MCF 10A (cell line): ENCODE measurements at places on chromosomes 16 and 17. TPM values are rescaled to one million over a fixed set of nuclear protein-coding genes. Genes with fewer than 3 reads are reported as not detected.

DNA sequence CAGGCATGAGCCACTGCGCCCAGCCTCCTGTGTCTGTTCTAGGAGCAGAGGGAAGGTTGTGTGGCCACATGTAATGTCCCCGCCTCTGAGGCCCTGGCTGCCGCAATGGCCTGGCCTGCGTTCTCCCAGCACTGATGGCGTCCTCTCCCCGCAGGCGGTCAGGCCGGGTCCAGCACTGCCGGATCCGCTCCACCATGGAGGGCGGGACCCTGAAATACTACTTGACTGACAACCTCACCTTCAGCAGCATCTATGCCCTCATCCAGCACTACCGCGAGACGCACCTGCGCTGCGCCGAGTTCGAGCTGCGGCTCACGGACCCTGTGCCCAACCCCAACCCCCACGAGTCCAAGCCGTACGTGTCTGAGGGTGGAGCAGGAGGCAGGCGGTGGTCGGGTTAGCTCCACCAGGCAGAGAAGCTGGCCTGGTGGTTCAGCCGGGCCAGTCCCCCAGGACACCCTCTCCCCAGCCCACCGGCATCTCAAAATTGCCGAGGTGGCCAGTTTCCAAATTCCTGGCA, 100.8 kb downstream of the SDR42E1 start:
- no peaks in the 10 kb centered on the region for H3K27me3 ChIP-seq
- H3K4me1 ChIP-seq, result peaks cover 11% of the 10 kb centered on the region
- DNase-seq, result no peak
- H3K36me3 ChIP-seq, result no peaks in the 10 kb centered on the region

DNA sequence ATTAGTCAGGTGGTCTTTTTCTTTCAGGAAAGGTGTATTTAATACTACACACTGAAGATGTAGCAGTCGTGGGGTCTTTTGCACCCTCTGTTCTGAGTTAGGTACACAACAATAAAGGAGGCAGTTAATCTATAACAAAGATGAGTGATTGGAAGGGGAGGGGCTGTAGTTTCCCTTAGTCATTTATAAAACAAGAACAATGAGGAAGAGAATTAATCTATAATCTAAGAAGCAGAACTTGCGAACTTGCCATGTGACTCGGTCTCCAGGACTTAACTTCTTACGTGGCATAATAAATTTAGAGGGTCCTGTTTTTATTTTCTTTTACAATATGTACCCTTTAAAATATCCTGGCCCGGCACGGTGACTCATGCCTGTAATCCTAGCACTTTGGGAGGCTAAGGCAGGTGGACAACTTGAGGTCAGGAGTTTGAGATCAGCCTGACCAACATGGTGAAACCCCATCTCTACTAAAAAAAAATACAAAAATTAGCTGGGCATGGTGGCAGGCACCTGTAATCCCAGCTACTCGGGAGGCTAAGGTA, 8.6 kb upstream of the APPBP2 start:
- no peaks in the 10 kb centered on the region for H3K27me3 ChIP-seq
- no peak overlapping the region for H3K27ac ChIP-seq
- H3K4me3 ChIP-seq, result no peak overlapping the region
- H3K4me1 ChIP-seq, result peaks cover 24% of the 10 kb centered on the region

DNA sequence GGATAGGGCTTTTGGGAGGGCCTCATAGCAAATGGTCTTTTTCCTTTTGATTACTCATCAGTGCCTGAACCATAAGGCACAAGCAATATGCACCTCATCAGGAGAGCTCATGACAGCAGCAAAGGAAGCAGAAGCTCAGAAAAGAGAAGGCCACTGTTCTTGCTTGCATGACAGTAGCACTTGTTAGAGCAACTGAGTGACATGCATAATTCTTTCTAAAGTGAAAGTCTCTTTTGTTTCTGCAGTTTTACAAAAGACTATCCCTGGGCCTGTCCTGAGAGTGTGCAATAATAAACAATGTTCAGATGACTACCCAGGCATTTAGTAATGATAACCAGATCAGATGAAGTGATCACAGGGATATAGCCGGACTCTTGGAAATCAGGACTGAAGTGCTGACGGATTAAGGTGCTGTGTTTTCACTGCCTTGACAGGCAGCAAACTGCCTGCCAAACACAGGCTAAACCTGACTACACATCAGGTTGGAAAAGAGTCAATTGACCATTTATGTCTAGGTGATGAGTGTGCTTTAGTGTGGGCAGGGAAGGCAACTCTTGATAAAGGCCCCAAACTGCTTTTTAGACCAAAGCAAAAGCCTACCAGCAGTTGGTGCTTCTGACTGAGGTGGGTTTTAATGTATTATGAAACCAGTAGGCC, 1860.3 kb downstream of the TP53TG3F start:
- H3K4me3 ChIP-seq, result no peak overlapping the region
- peak overlapping the region; percentile 18 for H3K27ac ChIP-seq
- H3K27me3 ChIP-seq, result no peaks in the 10 kb centered on the region
- no peaks in the 10 kb centered on the region for H3K36me3 ChIP-seq
- DNase-seq, result no peak

- no peak overlapping the region for H3K4me3 ChIP-seq
- H3K36me3 ChIP-seq, result peaks cover 44% of the 10 kb centered on the region
- no peaks in the 10 kb centered on the region for H3K27me3 ChIP-seq
- peaks cover 37% of the 10 kb centered on the region for H3K4me1 ChIP-seq
Observed at GRCh38 chr17:2190014-2190413, 113.6 kb downstream of the SMG6 start.

DNA sequence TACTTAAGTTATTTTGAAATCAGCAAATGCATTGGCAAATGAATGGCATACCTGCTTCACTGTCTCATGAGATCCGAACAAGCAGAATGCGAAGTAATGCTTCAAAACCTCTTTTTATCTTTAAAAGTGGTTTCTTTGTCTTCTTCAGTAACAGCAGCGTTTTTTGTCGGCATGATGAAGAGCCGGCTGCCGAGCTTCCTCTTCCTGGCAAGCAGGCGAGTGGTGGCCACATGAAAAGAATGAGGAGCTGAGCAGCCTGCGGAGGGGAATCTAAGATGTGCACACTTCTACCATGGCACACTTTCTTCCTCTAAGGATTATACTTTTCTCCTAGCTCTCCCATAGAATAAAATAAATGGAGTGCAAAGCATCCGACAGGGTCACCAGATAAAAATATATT, 42.4 kb upstream of the AKTIP start:
- no peak for DNase-seq
- no peaks in the 10 kb centered on the region for H3K36me3 ChIP-seq
- no peaks in the 10 kb centered on the region for H3K27me3 ChIP-seq
- no peak overlapping the region for H3K4me3 ChIP-seq

Gene TNFRSF17
- total RNA-seq, result not detected in 2 replicates

DNA sequence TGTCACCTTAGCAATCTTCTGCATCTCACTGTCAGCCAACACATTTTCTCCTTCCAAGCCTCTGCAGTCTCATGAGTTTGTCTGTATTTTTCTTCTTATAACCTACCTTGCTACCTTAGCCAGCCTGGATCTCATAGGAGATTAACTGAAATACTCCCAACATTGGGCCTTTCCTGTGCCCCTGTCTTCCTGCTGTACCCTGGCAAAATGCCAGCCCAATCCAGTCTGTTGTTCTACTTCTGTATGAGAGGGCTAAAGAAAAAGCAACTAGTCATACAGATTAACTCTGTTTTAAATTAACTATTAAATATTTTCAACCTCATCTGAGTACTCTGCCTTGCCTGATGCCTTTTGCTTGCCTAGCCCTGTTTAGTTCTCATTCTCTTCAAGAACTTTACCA, 18.4 kb downstream of the GOSR1 start:
- no peaks in the 10 kb centered on the region for H3K27me3 ChIP-seq
- no peaks in the 10 kb centered on the region for H3K4me1 ChIP-seq
- H3K27ac ChIP-seq, result no peak overlapping the region
- H3K4me3 ChIP-seq, result no peak overlapping the region
- peaks cover 97% of the 10 kb centered on the region for H3K36me3 ChIP-seq

DNA sequence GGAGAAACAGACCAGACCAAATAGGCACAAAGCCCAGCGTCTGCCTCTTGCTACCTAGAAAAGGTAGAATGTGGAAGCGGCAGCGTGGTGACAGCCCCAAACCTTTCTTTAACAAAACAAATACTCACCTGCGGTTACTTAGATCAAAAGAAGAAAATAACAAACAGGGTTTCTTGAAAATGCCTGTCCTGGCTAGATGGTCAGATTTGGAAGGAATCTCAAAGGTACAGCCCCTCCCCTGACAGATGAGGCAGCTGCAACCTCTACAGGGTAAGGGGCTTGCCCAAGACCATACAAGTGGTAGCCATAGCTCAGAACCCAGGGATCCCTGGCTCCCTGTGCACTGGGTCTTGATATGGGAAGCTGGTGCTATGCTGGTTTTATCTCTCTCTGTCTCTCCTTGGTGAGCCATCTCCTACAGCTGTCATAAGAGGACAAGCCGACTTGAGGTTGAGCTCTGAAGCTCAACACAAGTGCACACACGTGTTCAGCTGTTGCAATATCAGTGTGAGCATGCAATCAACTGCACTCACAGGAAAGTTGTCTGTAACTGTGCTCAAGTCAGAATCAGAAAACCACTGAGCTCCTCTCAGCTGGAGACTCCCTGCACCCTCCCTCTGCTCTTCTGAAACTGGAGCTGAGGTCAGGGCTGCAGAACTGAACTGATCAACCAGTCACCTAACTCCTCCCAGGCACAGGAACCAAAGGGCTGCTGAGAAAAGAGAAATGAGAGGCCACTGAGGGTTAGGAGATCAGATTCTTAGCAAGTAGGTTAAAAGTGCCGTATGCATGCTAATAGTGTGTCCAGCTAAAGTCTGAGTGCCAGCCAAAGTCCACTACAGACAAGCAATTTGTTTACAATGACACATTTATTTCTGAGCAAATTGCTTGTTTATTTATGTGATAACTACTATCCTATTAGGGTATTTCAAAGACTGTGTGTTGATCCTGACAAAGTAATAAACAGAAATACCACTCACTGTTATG, 6.1 kb upstream of the RNF157 start:
- DNase-seq, result no peak
- H3K36me3 ChIP-seq, result no peaks in the 10 kb centered on the region
- peaks cover 2% of the 10 kb centered on the region for H3K27me3 ChIP-seq

- no peaks in the 10 kb centered on the region for H3K36me3 ChIP-seq
- H3K4me3 ChIP-seq, result no peak overlapping the region
- H3K27me3 ChIP-seq, result peaks cover 2% of the 10 kb centered on the region
- H3K27ac ChIP-seq, result no peak overlapping the region
- no peaks in the 10 kb centered on the region for H3K4me1 ChIP-seq
- peak; percentile 39 for DNase-seq
Observed at GRCh38 chr16:51922476-51922875, 624.5 kb downstream of the TOX3 start.

Gene SLC5A10
- total RNA-seq, result 0.15 and 0.16 TPM in 2 replicates

Gene TMEM95
- not detected in 2 replicates for total RNA-seq

Gene TLCD1
- 13.4 and 18.7 TPM in 2 replicates for total RNA-seq

DNA sequence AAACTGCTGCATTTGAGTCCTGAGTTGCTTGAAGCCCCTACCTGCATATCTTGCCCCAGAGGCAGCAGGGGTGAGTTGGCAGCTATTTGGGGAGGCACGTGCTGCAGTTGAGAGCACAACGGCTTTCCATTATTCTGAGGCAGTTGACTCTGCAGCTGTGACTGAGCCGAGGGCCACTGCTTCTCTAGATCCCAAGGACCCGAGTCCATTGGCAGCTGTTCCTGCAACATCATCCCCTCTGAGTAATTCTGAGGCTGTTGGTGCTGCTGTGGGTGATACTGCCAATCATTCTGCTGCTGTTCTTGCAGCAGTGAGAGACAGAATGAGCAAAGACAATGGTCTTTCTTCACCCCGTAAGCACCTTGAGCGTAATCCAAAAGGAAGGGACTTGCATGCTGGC, 12.7 kb downstream of the TERF2IP start:
- no peak for DNase-seq
- no peak overlapping the region for H3K27ac ChIP-seq
- H3K4me1 ChIP-seq, result peaks cover 9% of the 10 kb centered on the region
- peaks cover 45% of the 10 kb centered on the region for H3K36me3 ChIP-seq

DNA sequence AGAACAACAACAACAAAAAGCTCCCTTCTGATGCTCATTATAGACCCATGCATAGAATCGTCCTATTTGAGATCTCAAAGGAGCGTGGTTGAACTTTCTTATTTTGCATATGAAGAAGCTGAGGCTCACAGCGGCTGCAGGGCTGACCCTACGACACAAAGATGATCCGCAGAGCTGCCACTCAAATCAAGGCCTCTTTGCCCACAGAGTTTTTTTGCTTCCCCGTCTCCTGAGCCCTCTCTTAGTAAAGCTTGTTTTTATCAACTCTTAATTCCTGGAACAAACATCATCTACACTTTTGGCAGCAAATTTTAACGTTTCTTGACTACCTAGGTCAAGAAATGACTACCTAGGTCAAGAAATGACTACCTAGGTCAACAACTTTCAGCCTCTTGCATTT, 73.7 kb downstream of the C16orf95 start:
- no peak for DNase-seq
- H3K27me3 ChIP-seq, result peaks cover 12% of the 10 kb centered on the region
- H3K27ac ChIP-seq, result no peak overlapping the region
- no peaks in the 10 kb centered on the region for H3K36me3 ChIP-seq
- H3K4me3 ChIP-seq, result no peak overlapping the region

- H3K4me3 ChIP-seq, result no peak overlapping the region
- H3K27ac ChIP-seq, result peak overlapping the region; percentile 49
- peaks cover 42% of the 10 kb centered on the region for H3K36me3 ChIP-seq
- H3K27me3 ChIP-seq, result no peaks in the 10 kb centered on the region
- peaks cover 10% of the 10 kb centered on the region for H3K4me1 ChIP-seq
- DNase-seq, result peak; percentile 46
Observed at GRCh38 chr17:81086789-81087551, 52.0 kb downstream of the BAIAP2 start.

GRCh38 chr17:82018152-82018988, 4.3 kb downstream of the CENPX start:
- H3K27ac ChIP-seq, result no peak overlapping the region
- no peak overlapping the region for H3K4me3 ChIP-seq
- no peak for DNase-seq
- peaks cover 10% of the 10 kb centered on the region for H3K4me1 ChIP-seq

DNA sequence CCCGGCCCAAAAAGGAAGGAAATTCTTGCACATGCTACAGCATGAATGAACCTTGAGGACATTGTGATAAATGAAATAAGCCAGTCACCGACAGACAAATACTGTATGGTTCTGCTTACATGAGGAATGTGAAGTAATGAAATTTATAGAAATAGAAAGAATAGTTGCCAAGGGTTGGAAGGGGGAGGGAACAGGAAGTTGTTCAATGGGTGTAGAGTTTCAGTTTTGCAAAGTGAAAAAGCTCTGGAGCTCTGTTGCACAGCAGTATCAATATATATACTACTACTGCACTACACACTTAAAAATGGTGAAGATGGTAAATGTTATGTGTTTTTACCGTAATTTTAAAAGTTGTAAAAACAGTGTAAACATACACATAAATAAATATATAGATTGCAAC, 43.7 kb downstream of the PKD1L3 start:
- DNase-seq, result no peak
- peaks cover 13% of the 10 kb centered on the region for H3K27me3 ChIP-seq
- no peaks in the 10 kb centered on the region for H3K36me3 ChIP-seq
- H3K4me3 ChIP-seq, result no peak overlapping the region
- H3K27ac ChIP-seq, result no peak overlapping the region
- H3K4me1 ChIP-seq, result no peaks in the 10 kb centered on the region

DNA sequence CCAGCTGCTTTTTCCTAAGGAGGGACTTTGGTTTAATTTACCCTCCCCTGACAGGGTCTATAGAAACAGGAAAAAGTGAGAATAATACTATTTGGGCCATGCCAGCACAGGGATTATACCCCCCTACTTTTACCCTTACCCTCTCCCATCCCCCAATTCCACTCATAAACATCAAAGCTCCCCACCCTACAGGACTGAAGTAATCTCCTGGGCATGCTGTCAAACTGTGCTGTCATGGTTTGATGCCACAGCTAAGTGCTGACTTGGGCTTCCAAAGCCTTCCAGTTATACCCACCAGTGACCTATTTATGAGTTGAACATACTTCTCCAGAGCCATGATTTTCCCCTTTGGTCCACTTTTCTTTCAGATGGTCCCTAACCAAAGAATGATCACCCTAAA, 12.8 kb downstream of the PHF12 start:
- no peak for DNase-seq
- no peak overlapping the region for H3K4me3 ChIP-seq
- H3K27me3 ChIP-seq, result no peaks in the 10 kb centered on the region

Gene TSPAN10
- total RNA-seq, result 1.8 and 2.1 TPM in 2 replicates
